ENCODE measurements at places on chromosomes 5 and 9.
A peak's percentile ranks its signal among the peaks of the same experiment; 100 is the strongest.

GRCh38 chr9:91117959-91118703, 243.6 kb downstream of the AUH start:
- DNase-seq = peak; percentile 84

DNA sequence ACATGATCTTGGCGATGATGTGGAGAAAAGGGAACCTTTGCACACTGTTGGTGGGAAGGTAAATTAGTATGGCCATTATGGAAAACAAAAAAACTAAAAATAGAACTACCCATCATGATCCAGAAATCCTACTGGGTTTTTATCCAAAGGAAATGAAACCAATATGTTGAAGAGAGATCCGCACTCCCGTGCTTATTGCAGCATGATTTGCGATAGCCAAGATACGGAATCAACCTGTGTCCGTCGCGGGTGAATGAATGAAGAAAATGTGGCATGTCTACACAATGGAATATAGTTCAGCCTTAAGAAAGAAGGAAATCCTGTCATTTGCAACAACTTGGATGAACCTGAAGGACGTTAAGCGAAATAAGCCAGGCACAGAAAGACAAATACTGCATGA, 84.5 kb downstream of the TTLL11 start:
- no peak for DNase-seq

DNA sequence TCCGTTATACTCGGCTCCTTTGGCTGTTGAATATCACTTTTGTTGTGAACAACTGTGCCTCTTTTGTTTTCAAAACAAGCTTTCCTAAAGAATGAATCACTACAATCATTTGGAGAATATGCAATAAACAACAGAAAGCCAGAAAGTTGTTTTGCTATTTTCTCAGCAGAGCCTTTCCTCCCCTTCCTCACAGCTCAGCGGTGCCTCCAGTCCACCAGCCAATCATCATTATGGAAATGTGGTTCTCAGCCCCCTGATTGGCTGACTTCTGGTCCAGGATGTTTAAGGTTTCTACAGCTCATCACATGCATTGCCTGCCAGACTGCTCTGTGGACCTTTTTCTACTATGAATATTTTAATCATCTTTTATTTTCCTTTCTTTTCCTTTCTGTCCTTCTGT, 9.1 kb upstream of the ZNF608 start:
- no peak for DNase-seq

GRCh38 chr9:2072752-2073405, 57.7 kb downstream of the SMARCA2 start:
- no peak for DNase-seq

DNA sequence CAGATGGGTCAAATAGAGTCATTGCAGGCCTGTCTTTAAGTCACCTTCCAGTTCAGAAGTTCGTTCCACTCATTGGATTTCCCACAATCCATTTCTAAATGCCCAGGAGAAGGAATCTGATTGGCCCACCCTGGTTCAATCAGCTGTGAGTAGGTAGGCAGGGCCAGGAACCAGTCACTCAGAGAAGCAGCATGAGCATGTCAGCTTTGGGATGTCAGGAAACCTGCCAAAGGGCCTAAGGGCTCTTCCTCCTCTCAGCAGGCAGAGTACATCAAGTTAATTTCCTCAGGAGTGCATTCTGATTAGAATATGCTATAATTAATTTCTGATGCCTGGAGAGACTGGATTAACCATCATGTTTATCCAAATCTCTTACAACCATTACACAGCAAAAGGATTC, 412.9 kb upstream of the CCNH start:
- peak; percentile 7 for DNase-seq

DNA sequence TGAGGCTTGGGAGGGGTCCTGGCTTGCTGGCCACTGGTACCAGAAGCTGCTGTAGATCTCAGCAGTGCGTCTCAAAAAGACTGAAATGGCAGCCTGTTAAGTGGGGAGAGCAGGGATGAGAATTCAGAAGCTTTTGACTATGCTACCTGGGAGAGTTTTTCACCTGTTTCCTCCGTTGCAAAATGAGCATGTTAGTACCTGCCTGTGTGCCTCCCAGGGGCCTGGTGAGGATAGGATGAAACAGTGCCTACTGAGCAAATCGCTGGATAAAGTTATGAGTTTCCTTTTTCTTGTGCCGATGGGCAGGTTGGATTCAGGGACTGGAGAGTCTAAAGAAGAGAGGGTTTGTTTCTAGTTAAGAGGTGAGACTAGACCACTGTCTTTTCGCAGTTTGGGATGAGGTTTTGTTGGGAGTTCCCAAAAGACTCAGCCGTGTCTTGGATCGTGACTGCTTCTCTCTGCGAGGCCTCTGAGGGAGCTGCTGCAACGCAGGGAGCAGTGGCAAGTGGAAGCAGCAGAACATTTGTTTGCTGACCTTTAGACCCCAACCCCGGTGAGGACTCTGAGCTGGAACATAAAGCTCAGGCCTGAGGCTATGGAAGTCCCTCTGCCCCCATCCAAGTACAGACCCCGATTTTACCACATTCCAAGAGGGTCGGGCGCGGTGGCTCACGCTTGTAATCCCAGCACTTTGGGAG, 1.4 kb downstream of the RALGPS1 start:
- DNase-seq = no peak

DNA sequence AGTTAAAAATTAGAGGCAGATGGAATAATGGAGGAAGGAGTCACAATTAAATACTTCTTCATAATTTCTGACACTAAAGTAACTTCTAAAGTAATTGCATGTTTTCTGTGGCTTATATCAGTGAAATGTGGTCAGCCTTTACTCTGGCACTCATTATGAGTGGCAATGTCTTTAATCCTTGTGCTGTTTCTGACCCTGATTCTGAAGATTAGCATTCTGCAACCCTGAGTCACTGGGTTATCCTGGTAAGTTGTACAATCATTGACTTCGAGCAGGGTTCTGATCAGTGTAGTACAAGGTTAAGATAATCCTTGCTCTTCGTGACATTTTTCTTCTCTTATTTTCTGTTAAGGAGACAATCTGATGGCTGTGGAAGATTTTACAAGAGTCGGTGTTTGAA, 379.4 kb upstream of the RORB start:
- DNase-seq = no peak

- no peak for DNase-seq
Observed at GRCh38 chr9:81416476-81417298, 272.7 kb downstream of the TLE1 start.

- DNase-seq = no peak
Observed at GRCh38 chr9:120440791-120441190, 139.2 kb downstream of the CDK5RAP2 start.

DNA sequence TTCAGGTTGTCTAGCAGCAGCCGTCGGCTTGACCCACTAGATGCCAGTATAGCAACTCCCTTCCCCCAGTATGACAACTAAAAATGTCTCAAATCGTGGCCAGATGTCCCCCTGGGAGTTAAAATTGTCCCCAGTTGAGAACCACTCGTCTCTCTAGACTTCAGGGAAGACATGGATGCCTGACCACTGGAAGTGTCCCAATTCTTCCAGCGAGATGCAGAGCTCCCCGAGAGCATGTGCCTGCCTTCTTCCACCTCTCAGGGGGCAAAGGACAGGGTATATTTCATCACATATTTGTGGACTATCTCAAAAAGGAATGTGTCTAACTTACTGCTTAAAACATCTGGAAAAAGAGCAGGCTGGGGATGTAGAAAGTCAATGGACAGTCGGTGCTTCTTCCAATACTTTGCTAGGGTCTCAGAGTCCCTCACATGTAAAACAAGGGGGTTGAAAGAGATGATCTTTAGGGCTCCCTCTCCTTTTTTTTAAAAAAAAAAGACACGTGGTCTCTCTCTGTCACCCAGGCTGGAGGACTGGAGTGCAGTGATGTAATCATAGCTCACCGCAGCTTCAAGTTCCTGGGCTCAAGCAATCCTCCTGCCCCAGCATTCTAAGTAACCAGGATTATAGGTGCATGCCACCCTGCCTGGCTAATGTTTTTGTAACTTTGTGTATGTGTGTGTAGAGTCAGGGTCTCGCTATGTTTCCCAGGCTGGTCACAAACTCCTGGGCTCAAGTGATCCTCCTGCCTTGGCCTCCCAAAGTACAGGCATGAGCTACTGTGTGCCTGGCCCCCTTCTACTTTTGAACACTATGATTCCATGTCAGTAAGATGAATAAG, 190.6 kb downstream of the DAB2IP start:
- DNase-seq = no peak

- peak; percentile 57 for DNase-seq
Observed at GRCh38 chr5:58466939-58467338, 7.1 kb upstream of the PLK2 start.

Measured in GM23338 (cell line).